CD8-positive, alpha-beta T cell (primary cell): ENCODE measurements at places on chromosomes 3 and 15.

DNA sequence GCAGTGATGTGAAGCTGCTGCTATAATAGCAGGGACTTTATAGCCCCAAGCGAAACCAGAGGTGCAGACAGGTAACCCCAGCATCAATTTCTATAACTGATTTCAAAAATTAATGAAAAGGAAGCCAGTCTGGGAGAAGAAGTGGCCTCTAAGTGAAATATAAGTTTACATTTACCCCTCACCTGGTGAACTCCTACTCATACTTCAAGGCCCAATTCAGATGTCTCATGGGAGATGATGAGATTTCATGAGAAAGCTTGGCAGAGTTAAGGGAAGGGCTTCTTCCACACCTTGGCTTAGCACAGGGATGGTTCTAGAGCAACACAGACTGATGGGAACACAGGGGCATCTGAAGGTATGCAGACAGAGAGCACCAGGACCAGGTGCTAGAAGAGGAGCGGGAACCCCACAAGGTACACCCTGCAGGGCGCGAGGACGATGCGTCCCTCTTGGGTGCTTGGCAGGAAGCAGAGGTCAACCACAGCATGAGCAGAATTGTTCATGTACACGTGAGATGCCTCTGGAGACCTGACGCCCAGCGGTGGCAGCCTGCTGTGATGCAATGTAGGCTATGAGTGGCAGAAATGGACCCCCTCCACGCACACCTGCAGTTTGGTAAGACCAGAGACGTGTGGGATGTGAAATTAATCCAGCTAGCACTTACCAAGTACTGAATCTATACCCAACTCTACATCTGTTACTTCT lies 102.9 kb downstream of the SRGAP3 start:
- DNase-seq: no peak

DNA sequence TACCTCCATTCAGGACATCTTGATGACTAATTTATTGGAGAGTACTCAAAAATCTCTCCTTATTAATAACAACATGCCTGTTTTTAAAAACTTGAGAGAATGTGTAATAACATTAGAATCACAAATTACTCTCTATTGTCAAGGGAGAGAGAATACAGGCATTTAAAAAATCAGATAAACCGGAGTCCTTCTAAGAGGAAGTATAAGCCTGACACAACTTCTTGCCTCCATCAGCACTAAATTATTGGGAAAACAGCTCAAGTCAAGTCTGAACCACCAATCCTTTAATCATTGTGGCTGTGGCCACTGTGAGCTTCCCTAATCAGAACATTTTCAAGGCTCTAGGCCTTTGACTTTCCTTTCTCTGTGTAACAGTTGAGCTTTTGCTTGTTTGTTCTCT lies 38.0 kb downstream of the SSR3 start:
- DNase-seq: no peak

DNA sequence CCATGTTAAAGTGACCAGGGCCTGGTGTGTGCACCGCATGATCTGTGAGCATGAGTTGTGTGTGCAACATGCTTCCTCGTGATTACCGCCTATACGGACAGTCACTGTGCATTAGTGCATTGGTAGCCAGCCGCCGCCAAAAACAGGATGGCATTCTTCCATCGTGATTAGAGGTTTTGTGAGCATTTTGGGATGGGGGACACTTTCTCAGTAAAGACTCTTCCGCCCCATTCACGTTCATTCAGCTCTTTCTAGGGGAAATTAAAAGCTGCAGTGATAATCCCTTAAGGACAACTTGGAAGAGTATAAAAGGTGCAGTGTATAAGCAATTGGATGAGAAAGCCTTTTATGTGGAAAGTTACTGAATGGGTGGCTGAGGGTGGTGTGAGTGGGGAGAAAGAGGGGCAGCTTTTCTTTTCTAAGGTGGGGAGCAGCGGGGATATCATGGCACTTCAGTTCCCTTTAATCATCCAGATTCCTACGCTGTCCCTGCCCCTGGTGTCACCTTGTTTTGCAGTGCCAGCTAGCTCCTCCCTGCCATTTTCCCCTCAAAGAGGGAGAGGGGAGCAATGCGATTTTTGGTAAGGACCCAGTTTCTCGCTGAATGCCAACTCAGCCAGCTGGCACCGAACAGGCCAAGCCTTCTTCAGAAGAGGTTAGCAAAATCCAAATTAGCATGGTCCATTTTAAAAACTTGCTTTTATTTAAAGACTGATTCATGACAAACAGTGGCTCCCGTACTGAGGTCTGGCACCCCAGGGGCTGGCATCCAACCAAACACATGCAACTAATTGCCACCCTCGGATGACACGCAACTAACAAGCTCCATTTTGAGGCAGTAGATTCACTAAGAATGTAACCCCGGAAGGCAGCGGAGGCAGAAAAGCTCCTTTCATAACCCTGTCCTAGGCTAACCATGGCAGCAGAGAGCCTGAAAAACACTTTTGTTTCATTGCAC lies 447.8 kb downstream of the FHIT start:
- DNase-seq: no peak

DNA sequence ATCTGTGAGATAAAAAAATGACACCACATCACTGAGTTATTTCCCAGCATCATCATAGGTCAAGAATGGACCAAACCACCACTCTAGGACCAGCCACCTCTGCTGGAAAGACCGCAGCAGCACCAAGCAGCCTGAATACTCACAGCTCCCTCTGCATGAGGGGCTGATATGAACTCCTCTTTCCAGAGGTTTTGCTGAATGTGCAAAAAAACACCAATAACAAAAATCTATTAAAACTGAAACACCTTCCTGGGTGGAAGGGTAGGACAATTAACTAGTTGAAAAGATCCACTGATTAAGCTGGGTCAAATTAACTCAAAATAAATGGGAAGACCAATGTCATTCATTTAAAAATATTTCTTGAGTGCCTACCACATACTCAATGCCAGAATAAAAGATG lies 28.9 kb upstream of the KCNMB3 start:
- DNase-seq: no peak

GRCh38 chr3:44482721-44483120 lies 5.3 kb upstream of the ZNF445 start:
- no peak for DNase-seq

- no peak for DNase-seq
Observed at GRCh38 chr15:78620527-78621421, at the start of gene CHRNA3. Gene CHRNA3 (minus strand): TSS chr15:78620996. CDS start chr15:78620794, 202 bp downstream.

GRCh38 chr3:113514265-113514769 lies 639 bp downstream of the SPICE1 start:
- no peak for DNase-seq

DNA sequence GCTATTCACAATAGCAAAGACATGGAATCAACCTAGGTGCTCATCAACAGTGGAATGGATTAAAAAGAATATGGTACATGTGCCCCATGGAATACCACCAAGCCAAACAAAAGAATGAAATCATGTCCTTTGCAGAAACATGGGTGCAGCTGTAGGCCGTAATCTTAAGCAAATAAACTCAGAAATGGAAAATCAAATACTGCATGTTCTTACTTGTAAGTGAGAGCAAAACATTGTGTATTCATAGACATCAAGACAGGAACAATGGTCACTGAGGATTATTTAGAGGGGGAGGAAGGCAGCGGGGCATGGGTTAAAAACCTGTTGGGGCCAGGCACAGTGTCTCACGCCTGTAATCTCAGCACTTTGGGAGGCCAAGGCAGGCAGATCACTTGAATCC lies 304.7 kb upstream of the ROBO2 start:
- DNase-seq: no peak
